ENCODE measurements at places on chromosomes 11 and 22.

DNA sequence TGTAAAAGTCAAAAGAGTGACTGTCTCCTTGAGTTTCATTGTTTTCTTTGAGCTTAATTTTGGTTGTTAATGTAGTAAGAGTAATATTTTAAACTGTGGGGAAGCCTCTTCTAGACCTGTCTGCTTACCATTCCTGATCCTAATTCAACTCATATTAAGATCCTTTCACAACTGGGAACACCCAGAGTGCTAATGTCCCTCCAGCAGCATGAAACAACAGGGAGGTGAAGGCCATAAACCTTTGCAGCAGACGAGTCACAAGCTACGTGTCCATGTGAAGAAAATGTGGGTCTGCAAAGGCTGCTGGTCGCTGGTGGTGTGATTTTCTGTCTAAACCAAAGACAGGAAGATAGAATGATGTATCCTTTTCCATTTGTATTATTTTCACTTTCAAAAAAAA is 152.5 kb downstream of the ETS1 start:
- no peak for DNase-seq

GRCh38 chr11:79150320-79150719 is 290.5 kb downstream of the TENM4 start:
- no peak for DNase-seq

DNA sequence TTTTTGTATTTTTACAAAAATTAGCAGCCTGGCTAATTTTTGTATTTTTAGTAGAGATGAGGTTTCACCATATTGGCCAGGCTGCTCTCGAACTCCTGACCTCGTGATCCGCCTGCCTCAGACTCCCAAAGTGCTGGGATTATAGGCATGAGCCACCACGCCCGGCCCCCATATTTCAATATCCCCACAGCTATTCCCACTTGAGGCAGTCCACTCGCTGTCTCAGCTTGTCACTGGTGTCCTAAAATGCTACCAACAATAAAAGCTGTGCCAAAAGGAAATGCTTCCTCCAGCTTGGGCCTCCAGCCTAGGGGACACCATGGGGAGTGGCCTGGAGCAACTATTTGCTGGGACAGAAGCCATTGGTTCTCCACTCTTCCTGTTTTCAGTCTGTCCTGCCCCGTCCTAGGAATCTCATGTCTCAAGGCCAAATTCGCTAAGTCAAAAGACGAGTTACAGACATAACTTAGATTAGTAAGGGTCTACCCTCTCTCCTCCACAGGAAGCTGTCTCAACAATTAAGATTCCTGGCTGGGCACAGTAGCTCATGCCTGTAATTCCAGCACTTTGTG is 7.3 kb upstream of the SPINDOC start:
- DNase-seq, result no peak

DNA sequence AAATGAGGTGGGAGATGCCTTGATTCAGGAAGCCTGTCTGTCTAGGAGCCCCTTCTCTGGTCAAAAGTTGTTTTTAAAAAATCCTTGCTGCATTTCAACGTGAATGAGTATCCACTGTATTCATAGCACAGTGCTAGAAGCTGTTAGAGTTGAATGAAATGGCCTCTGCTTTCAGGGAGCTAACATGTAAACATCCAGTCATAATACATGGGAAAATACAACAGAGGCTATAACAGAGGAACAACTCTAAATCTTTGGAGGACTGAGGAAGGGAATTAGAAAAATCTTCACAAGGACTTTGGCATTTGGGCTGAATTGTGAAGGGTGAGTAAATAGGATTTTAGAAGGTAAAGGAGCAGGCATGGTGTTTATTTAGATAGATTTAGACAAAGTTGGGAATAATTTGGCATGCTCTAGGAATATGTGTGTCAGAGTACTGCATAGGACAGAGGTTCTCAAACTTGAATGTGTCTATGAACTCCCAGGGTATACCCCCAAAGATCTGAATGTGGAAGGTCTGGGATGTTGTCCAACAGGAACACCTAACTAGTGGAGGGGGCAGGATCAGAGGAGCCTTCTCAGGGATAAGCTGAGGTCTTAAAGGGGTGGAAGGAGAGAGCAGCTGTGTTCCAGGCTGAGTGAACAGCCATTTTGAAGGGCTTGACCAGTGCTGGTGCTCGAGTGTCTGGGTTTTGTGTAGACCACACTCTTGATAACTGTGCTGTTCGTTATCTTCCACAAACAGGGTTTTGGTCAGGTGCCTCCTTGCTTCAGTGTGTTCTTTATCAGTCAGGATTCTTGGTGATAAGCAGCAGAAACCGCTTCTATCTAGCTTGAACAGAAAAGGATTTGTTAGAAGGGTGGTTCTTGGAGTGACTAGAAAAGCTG is 12.7 kb downstream of the SREBF2 start:
- DNase-seq, result no peak

GRCh38 chr11:121757480-121758125 is 304.8 kb upstream of the SORL1-AS1 start:
- no peak for DNase-seq

GRCh38 chr11:204587-205109 is 2.6 kb downstream of the BET1L start:
- no peak for DNase-seq

DNA sequence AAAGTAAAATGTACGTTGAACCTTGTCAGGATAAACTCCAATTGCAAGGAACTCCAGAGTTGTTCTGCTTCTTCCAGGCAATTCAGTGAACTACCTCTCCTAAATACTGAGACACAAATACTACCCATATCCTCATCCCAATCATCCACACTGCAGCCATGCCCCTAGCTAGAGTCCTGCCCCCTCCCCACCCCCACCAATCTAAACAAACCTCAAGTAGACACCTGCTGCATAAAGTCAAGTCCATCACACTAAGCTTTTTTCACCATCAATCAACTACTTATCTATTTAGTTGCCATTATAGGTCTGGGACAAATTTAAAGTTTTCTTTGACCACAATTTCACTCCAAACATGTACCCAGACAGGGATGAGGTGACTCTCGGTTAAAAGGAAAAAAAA is 93.2 kb upstream of the APOA1 start:
- DNase-seq, result peak; percentile 48

DNA sequence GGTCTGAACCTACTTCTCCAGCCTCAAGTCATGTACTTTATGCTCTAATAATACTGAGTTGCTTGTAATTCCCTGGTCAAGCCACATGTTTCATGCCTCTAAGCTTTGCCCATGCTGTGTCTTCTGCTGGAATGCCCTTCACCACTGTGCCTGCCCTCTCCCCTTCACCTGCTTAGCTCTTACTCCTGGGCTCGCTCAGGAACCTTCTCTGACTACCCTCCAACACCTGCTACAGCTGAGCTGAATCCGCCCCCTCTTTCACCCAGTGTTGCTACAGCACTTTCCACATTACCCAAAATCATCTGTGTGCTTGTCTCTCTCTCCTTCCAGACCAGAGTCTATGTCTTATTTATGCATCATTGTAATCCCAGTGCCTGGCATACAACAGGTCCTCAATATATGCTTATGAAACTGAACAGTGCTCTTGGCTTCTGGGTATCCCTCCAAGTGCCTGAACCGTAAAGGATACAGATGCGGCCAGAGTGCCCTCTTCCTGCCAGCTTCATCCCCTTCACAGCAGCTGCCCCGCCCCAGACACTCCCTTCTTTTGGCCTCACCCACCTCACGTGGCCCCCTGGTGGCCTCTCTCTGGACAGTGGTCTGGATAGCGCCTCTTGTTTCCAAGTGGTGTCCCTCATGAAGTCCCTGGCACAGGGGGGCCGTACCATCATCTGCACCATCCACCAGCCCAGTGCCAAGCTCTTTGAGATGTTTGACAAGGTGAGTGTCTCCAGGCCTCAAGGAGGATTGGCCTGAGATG is 7.1 kb downstream of the ABCG4 start:
- peak; percentile 45 for DNase-seq

DNA sequence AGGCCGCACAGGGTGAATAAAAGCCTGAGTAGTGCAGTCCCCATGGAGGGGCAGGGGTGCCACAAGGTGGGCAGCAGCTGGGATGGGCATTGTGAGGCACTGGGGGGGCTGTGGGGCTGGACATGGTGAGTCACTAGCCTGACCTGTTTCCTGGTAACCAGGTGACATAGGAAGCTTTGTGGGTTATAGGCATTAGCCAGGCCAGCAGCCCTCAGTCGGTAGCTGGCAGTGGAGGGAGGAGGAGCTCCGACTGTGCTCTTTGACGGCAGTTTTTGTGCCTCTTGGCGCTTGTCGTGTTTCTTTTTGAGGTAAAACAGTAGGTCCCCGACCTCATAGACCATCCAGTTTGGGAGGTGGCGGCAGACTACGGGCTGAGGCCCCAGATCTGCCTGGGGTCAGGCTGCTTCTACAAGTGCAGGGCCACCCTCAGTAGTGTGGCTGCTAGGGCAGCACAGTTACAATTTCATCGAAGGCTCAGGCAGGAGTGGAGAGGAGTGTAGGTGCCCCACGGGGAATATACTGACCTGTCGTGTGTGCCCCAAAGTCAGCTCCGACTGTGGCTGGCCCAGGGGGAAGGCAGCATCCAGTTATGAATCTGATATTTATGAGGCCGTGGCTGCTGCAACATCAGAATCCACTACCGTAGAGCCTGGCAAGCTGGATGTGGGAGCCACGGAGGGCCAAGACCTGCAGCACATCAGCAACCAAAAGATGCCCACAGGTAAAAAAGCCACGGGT is 107.7 kb downstream of the CRYBB2 start:
- no peak for DNase-seq

DNA sequence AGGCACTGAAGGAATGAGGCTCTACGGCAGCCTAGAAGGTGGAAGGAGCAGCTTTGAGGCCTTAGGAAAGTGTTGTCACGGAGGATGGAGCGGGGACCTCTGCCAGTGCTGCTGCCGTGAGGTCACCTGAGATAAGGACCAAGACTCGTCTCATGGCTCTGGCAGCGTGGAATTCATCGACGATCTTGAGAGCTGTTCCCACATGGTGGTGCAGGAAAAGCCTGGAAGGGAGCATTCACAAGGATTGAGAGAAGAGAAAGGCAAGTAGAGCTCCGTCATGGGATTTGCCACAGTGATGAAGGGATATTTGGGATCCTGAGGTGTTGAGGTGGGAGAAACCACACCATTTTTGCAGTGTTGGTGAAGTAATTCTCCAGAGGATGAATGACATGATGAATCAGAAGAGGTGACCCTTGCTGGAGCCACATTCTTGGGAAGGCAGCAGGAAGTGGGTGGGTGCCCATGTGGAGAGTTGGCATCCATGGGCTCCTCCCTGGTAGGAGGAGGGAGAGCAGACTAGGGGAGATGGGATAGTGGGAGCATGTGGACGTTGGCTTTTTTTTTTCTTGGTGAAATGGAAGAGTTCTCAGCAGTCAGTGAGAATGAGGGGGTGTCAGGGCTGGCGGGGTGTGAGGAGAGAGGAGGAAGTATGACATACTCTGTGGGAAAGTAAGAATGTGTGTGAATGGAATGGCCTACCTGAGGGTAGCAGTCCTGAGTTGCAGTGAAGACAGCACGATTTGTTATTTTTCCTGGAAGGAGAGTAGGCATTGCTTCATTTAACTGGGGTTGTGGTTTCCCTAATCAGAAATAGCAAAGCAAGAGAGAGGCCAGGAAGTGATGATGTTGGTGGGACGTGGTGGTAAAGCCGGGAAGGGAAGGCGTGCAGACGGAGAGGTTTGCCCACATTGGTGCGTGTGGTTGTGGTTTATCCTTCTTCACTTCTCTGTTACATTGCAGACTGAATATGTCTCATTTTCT is 11.1 kb downstream of the PPP6R3 start:
- no peak for DNase-seq

DNA sequence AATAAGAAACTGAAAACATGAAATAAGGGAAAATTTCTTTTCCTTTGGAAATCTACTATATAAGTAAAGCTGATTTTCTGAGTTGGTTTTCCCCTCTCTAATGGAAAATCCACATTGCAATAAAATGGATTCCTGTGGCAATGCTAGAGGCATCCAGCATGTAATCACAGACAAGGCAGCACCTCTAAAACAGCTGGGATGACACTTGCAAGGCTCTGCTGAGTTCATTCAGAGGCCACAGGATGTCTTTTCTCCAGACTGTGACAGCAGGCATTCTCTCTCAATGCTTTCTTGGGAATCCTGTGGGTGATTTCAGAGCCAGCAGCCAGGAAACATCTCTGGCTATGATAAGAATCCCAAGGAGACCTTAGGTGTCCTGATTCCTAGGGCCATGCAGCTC is 201.3 kb upstream of the BLID start:
- no peak for DNase-seq

GRCh38 chr22:39090426-39091064 is 6.5 kb upstream of the APOBEC3H start:
- DNase-seq, result no peak

DNA sequence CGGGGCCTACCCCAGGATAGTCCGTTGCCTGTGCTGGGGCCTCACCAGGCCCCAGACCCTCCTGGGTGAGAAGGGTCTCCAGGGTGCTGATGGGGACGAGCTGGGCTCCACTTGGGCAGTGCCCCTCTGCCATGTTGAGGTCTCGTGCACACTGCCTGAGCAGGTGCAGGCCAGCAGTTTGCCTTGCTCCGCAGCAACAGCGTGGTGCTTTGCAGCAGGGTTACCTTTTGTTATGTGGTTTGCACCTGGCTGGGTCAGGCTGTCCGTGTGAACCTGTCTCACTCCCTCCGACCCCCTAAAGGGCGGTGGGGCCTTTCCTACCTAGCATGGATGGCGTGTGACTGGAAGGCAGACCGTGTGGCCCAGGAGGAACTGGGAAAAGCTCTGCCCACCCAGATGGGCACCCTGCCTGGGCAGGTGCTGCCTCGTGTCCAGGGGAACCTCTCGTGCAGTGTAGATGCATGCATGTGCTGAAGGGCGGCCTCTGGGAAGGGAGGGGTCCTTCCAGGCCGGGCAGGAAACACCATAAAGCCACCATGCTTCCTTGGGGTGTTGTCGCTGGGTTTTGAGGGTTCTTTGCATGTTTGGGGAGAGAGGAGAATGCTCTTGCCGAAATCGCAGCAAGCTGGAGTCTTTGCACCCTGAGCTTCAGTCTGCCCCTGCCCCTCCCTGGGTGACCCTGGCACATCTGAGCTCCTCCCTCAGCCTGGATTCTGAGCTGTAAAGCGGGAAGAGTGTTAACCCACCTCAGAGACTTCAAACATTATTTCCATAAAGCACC is 75.4 kb upstream of the PPARA start:
- no peak for DNase-seq

- DNase-seq, result no peak
Measured at GRCh38 chr11:13051257-13051656, 42.1 kb downstream of the RASSF10 start.

GRCh38 chr22:46965555-46966494 is 203.4 kb downstream of the TBC1D22A start:
- DNase-seq, result no peak

DNA sequence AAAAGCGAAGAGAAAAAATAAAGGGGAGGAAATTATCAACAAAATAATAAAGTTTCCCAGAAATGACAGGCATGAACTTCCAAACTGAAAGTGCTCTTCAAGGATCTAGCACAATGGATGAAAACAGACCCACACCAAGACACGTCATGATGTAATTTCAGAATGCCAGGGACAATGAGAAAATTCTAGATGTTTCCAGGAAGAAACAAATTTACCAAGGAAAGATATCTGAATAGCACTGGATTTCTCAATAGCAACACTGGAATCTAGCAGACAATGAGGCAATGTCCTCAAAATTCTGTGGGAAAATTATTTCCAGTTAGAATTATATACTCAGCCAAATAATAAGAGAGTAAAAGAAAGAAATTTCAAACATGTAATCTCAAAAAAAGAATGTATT is 46.0 kb downstream of the DENND5A start:
- DNase-seq, result no peak

All from OCI-LY7 (cell line).